Globus pallidus (tissue), 1 donor: ENCODE measurements at places on chromosomes 1 and 21.

DNA sequence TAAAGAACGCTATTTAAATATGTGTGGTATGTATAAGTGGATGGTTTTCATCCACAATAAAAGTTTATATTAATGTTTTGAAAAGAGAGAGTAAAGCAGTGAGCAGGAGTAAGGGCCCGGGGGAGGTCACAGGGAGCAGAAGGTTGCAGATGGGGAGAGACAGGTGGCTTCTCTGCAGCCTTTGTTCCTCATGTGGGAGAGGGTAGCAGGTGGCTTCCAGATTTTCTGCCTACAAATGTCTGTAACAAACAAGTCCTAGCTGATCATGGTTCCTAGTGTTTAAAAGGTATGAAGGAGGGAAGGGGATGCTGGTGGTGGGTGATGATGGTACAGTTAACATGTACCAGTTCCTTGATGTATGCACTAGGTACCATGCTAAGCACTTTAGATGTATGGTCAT, 18.8 kb downstream of the QSOX1 start:
- DNase-seq: no peak

DNA sequence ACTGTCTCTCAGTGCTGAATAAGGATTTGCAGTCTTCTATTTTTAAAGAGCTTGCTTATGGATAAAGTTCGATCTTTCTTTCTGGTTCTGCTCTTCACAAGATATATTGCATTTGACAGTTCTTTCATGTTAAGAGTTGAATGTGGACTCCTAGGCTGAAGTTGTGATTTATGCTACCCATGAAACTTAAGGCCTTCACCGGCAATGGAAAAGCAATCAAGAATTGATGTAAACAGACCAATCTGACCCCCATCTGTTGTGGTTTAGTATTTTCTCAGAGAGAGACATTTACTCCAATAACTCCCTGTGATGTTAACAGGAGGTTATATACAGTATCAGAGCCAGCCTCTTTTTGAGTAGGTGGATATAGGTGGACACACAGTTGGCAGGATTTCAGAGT, 165.8 kb downstream of the PAPPA2 start:
- DNase-seq: no peak

GRCh38 chr1:236303675-236304074, 21.9 kb upstream of the ERO1B start:
- no peak for DNase-seq

- DNase-seq: peak; percentile 38
Observed at GRCh38 chr1:203544978-203545816, 51.2 kb downstream of the OPTC start.

- no peak for DNase-seq
Observed at GRCh38 chr1:172875892-172876291, 174.8 kb downstream of the TNFSF18 start.

DNA sequence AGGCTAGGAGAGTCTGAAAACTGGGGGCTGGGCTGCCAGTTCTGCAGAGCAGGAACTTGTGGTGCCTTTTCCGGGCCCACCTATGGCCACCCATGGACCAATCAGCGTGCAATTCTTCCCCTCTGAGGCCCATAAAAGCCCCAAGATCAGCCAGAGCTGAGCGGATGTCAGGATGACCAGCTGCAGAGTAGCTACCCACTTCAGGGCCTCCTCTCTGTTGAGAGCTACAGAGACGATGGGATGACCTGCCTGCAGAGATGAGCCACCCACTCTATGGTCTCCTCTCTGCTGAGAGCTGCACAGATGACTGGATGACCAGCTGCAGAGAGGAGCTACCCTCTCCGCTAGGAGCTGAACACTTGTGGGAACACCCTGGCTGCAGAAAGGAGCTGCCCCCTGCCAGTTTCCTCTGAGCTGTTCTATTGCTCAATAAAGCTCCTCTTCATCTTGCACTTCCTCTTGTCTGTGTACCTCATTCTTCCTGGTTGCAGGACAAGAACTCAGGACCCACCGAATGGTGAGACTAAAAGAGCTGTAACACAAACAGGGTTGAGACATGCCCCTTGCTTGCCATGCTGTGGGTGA, 12.8 kb upstream of the AADACL4 start:
- DNase-seq: no peak

DNA sequence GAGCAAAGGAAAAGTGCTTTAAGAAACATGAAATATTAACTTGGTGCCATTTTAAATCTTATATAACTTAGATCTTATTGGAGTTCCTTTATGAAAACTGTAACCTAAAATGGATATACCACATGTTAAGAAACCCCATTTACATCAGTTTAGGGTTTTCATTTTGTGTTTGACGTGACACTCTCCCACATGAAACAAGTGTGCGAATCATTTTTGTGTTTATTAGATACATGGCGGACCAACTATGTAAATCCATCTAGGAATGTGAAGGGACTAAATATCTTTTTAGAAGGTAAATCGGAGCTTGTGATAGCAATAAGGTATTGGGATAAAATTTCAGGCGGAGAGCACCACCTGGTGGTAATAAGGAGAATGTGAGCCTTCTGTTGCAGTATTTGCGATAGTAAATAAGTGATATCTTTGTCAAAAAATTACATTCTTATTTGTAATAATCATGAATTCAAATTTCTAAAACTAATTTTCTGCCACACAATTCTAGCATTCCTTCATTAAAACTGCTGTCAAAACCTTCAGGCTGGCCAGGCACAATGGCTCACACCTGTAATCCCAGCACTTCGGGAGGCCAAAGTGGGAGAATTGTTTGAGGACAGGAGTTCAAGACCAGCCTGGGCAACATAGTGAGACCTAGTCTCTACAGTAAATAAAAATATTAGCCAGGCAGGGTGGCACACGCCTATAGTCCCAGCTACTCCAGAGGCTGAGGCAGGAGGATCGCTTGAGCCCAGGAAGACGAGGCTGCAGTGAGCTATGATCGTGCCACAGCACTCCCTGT, 31.3 kb downstream of the SMAP2 start:
- peak; percentile 76 for DNase-seq

DNA sequence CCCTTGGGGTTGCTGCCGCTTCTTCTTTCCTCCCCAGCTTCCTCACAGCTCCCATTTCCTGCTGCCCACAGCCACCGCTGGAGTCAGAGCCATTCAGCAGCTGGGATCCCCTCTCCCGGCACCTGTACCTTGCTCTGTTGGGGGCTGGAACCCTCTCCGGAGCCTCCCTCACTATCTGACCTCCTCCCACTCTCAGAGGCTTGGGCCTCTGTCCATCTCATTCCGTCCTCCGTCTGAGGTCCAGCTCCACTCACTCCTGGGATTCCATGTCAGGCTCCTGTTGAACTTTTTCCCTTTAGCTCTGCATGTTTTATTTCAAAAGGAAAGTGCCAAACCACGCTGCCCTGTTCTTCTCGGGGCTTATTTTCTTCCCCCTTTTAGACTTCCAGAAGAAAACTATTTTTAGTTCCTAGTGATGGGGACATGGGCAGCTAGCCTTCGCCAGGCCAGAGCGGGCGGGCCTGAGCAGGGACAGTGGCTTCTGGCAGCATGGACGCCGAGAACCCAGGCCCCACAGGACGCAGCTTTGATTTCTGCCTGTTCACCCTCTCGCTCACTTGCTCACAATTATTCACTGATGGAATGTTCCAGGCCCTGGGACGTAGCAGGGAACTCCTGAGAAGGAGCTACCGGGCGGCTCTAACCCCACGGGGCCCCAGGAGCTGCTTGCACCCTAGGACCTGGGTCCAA, 79.2 kb downstream of the ARHGEF10L start:
- DNase-seq: no peak

GRCh38 chr1:61782771-61783170, 40.5 kb downstream of the PATJ start:
- DNase-seq: no peak

DNA sequence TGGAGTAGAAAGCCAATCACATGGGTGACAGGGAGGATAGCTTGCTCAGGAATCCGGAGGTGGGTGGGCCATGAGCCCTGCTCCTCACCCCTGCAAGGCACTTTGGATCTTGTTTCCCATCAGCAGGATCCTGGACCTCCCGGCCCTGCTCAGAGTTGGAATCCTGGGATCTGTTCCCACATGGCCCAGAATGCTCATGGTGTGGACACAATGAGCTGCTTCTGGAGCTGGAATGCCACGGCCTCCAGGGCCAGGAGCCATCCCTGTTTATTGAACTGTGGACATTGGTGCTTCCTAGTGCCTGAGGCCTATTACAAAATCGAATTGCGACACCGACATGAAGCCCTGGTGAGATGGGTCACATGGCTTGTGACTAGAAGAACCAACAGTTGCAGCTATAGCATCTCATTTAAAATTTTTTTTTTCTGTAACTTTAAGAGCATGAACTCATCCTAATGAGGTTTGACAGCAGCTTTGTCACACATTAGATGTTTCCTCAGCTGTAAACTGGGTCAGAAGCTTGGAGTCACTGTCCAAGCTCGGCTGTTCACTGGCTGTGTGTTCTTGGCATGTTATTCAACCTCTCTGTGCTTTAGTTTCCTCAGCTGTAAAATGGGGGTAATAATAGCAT, 40.4 kb upstream of the GOLT1A start:
- DNase-seq: no peak

DNA sequence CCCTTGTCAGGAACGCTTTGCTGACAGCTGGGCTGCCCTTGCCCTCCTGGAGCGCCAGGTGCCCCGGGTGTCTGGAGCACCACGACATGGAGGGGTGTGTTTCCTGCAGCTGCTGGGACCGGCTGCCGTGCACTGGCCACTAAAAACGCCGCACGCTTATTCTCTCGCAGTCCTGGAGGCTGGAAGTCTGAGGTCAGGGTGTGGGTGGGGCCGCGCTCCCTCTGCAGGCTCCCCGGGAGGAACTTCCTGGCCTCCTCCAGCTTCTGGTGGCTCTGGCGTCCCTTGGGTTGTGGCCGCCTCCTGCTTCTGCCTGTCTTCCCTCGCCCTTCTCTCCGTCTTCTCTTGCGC, 28.0 kb upstream of the PLCH2 start:
- DNase-seq: peak; percentile 11

DNA sequence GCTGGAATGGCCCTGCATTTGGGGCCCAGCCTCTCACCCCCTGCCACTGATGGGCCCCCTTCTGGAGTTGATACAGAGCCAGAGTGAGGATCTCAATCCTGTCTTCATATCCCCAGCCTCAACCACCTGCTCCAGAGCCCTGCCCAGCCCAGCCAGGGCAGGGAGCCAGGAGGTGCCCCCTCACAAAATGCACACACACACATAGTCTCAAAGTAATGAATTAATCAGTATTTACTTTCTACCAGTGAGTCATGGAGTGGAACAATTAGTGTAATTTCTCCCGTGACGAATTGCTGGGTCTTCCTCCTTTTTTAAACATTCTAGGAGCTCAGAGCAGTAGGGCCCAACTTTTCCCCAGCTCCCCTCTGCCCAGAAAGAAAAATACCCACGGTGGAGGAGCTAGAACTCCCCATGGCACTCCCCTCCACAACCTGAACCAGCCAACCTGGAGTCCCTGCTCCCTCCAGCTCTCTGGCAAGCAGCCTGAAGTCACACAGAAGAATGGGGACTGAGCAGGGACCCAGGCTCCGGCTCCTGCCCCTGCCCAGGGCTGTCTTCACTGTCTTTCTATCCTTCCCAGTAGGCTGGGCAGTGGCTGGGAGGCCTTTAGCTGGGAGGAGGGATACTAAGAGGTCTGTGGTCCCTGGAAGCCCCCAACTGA, 29.3 kb downstream of the SDC3 start:
- DNase-seq: no peak

DNA sequence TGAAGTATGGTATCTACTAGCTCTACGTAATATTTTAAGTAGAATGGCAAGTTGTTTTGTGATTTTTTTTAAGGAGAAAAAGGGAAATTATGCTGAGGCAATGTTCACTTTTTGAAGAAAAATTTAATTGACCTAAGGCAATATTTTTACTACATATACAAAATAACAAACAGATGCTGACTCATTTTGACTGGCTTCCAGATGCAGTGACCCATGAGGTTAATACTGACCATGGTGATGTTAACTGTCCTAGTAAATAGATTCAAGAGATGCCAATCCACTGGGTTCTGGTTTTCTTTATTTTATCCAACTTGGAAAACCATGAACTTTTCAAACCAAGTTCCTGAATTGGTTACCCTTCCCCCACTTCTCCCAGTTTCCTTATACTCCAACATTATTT, 154.9 kb downstream of the CRB1 start:
- no peak for DNase-seq

GRCh38 chr1:13813398-13814012, 113.5 kb downstream of the PRDM2 start:
- no peak for DNase-seq

DNA sequence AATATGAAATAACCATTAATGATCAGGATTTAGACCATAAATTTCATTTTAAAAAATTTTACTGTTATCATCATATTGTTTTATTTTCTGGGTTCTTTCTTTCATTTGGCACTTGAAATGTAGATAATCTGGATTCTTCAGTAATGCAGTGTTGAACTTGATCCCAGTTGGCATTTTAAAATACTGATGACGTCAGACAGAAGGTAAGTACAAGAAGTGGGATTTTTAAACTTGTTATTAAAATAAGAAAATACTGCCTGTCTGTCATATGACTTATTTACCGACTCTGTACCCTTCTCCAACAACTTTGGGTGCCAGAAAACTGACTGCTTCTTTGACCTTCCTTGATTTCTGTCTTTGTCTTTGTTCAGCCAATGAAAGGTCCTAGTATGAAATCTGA, 415.1 kb upstream of the NEGR1 start:
- no peak for DNase-seq

DNA sequence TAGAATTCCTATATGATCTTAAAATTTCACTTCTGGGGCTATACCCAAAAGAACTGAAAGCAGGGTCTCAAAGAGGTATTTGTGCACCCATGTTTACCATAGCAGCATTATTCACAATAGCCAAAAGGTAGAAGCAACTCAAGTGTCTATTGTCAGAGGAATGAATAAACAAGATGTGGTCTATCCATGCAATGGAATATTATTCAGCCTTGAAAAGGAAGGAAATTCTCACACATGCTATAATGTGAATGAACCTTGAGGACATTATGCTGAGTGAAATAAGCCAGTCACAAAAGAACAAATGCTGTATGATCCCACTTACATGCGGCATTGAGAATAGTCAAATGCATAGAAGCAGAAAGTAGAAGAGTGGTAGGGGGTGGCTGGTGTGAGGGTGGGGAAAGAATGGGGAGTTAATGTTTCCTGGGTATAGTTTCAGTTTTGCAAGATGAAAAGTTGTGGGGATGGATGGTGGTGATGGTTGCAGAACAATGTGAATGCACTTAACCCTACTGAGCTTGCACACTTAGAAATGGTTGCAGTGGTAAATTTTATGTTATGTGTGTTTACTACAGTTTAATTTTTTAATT, 122.4 kb downstream of the TOMM20 start:
- DNase-seq: no peak

DNA sequence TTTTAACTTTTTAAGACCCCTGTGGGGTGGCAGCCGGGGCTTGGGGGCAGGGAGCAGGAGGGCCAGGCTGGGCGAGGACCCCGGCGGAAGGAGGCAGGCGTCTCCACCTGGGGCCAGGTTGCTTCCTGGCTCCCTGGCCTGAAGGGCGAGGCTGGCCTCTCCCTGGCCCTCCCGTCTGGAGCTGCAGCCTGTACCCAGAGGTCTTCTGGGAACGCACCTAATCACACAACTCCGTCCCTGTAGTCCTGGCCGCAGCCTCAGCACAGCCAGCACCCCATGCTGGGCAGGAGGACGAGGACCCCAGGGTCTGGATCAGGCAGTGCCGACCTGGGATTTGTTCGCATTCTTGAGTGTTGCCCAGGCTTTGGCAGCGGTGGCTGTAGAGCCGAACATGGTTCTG, 14.1 kb upstream of the TTC34 start:
- DNase-seq: no peak

GRCh38 chr1:8075511-8076051, 49.5 kb upstream of the ERRFI1 start:
- DNase-seq: no peak
